ENCODE measurements at places on chromosomes 5 and 9.

DNA sequence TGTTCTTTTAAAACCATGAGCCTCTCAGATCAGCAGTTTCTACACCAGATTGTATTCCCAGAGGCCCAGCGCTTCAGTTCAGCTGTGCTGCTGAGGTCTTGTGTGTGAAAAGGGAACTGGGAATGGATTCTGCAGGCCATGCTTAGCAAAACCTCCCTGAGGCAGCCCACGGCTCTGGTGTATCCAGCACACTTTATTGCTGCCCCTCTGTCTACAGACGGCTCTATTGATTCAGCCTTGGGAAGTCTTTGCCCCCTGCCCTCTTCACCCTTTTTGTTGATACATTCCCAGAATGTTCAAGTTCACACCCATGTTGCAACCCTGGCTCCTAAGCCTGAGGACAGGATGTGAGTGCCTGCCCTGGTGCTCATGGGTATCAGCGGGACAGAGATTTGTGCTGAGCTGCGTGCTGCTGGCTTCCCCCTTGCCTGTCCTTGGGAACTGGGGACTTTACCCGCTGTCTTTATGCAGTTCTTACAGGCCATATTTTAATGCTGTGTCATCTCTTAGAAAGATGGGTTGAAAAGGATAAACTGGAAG, 37.3 kb downstream of the ARHGAP26 start:
- DNase-seq, result peak; percentile 72

DNA sequence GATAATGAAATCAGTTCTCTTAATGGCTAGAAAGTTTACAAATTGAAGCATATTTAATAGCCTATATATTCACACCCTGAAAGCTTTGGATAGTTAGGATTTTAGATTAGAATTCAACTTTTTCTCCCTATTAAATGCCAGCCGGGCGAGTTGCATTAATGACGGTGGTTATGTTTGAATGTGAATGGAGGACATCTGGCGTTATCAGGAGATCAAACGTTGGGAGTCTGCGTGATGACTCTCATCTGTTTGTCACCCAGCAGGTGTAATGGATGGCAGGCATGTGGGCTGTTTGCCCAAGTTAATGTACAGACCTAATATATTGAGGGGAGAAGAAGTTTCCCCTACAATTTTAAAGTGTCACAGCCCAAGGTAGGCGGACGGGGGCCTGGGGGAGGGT, 1227.7 kb upstream of the WWC1 start:
- DNase-seq, result no peak

DNA sequence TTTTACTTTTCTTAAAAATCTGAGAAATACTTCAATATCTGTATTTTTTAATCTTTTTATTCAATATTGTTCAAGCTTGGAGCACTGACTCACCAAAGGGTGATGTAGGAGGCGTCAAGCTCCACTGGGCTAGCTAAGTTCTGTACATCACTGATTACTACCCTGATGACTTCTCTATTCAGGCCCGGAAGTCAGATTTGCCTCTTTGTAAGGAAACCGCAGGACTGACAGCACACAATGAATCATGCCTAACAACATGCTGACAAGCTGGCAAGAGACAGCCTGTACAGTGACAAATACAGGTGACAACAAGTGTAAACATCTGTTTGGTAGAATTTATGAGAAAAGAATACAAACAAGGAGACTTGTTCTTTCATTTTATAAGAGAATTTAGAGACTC, 627.9 kb upstream of the RORB start:
- DNase-seq, result peak; percentile 78

DNA sequence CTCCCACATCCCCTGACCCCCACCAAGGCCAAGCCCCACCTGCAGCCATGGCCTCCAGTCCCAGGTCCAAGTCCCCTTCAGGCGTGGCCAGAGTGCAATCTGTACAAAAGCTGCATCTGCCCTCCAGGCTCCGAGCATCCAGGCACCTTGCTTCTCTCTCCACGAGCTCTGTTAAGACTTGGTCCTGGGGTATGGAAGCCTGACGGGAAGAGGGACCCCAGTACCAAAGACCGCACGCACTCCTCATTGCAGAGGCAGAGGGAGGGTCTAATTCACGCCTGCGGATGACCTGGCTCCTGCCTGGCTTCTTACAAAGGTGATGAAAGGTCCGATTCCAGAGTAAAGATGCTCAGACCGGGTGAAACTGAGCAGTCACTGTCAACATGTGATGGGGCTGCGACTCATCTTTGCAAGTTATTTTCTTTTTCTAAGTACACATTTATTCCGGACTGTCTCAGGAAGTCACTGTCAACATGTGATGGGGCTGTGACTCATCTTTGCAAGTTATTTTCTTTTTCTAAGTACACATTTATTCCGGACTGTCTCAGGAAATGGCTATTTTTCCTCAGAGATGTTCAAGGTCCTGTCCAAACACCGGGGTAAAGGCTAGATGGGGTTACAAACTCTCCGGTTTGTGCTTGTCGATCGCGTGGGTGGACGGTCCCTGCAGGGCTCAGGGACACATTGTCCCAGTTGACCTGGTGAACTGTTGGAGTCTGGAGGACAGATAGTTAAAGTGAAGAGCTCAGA, 252.0 kb upstream of the IRX4 start:
- no peak for DNase-seq

- no peak for DNase-seq
Observed at GRCh38 chr9:132008184-132008803, 71.4 kb downstream of the MED27 start.

DNA sequence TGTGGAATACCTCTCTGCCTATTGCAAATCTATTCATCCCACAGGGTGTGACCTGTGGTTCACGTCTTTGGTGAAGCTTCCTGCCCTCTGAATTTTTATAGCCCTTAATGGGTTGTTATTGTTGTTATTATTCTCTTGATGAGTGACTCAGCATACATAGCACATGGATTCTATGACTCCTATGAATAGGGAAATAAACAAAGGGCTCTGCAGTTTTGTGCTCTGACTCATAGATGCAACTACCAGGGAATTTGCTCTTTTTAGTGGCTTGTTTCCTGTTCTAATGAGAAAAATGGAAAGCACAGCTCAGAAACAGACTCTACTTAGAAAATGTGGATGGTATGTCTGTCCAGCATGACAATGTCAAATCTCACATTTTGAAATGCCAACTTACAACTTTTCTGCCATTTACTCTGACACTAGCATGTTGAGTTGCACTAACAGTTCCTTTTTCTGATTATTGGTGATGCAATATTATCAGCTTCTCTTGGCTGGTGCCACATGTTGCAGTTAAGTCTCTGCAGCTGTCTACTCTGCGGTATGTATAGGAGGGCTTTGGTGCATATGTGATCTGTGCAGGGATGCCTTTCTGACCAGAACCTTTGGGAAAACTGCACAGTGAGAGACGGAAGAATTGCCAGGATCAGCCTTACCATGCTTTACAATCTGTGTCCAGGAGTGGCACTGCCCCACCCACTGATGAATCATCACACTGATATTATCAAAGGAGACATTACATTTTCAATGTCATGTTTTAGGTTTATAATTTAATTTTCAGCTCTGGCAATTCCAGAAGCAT, 996.4 kb upstream of the WWC1 start:
- DNase-seq, result no peak

DNA sequence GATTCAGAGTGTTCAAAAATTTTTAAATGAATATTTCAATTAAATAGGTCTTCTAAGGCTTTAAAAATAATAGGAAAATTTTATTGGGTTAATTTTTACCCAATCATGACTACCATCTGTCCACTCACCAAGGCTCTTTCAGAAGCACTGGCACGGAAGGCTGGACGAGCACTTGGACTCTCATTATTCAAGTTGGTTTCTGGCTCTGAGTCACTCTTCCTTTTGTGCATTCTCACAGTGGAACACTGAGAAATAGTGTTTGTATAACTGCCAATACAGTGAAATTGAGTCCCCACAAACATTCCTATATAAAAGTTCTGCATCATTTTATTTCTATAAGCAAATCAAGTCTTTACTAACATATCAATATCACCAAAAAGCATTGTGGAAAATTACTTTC, 1149.0 kb downstream of the EFNA5 start:
- DNase-seq, result no peak

DNA sequence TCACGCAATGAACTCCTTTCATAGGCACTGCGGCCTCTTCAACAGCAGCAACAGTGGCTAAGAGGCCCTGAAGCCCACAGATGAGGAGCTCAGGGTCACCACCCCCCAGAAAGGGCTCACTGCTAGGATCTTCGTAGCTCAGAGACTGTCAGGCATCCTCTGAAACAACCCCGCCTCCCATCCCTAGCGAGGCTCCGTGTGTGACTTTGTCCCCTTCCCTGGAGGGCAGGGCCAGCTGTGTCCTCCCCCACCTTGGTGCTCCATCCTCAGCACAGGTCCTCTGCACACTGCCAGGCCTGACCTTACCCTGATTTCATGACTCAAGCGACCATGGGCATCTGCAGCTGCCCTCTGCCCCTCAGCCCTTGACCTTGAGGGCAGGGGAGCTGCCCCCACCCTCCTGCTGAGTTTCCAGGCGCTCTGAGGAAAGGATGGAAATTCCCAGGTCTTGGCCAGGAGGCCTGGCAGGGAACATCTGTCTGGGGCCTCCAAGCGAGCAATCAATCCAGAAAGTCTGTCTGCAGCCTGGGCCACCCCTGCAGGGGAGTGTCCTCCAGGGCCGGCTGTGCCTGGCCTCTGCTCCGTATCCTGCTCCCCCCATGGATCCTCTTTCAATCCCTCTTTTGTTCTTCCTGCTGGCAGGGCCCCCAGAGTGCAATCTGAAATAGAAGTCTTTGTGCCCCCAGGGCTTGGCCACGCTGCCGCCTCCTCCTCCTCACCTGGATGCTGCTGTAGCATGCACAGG, 6.8 kb upstream of the IRX4 start:
- no peak for DNase-seq

- peak; percentile 88 for DNase-seq
Observed at GRCh38 chr5:56190497-56190896, 42.6 kb downstream of the ANKRD55 start.

- DNase-seq, result no peak
Observed at GRCh38 chr9:93606187-93606586, 29.8 kb downstream of the PHF2 start.

DNA sequence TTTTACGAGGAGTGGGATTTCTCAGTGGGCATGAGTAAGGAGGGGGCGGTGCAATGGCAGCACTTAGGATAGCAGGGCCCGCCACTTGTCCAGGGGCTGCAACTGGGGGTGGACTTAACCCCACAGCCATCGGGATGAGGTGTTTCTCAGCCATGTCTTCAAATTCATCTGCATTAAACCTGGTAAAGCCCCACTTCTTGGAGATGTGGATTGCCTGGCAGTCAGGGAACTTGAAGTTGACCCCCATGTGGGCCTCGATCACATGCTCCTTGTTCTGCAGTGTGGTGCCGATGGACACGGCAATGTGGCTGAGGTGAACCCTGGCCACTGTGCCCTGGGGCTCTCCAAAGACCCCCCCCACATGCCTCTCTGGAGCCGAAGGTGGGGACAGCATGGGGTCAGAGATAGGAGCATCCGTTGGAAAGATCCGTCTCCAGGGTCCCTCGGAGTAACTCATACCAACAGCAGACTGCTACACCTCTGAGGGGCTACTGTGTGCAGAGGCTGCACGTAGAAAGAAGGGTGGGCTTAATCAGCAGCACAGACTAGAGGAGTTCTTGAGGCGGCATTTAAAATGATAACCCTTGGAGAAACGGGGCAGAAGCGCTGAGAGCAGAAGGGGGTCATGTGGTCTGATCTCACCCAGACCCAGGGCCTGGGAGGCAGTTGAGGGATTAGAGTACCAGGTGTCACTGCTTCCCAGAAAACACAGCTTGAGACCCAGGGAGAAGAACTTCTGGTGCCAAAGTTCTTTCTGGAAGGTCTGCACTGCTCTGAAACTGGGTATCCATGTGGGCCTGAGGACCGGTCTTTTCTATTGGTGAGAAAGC, 141.4 kb downstream of the MTX3 start:
- DNase-seq, result no peak

DNA sequence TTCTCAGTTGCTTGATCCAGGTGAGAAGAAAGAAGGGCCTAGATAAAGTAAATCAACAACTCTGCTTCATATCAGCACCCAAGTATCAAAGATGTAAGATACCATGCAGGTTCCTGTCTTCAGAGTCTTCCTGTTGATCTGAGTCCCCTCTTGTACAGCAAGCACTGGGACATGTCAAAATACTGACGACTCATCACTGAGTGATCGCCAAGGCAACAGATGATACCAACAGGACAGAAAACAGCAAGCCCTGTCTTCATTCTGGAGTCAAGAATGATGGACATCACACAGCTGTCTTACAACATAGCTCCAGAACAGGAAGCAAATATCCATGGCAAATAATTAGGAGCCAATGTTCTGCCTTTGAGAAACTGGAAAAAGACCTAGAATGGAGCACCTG, 83.7 kb downstream of the TARS1 start:
- DNase-seq, result no peak

- peak; percentile 14 for DNase-seq
Observed at GRCh38 chr9:112103405-112103804, 71.7 kb downstream of the SUSD1 start.

- no peak for DNase-seq
Observed at GRCh38 chr9:135061441-135061840, 26.0 kb upstream of the OLFM1 start.

- DNase-seq, result no peak
Observed at GRCh38 chr9:101925498-101925897, 187.1 kb upstream of the GRIN3A start.

DNA sequence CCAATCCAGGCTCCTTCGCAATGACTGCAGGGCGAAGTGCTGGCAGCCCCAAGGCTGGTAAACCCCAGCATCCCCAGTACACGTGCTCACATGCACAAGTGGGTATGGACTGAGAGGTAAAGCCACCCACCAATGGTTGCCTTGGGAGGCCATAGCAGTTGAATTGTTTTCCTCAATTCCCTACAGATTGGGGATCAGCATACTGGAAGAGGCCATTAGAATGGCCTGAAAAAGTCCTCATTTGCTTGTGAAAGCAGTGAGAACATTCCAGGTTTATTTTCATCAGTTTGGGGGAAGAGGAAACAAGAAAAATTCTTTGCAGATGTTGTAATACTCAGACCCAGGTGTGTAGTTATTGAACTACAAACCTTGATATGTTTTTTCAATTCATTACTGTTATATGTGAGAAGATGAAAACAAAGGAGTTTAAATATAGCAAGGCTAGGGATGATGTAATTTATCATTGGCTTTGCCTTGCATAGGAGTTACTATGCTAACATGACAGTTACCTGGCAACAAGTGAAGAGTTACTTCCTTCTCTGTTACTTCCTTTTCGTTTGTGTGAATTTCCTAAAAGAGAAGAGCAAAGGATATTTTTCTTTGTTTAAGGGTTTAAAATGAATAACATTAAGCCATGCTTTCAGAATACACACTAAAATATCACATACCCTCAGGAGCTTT, 36.4 kb downstream of the MTMR12 start:
- peak; percentile 47 for DNase-seq

GRCh38 chr5:57499262-57500050, 16.8 kb upstream of the ACTBL2 start:
- peak; percentile 10 for DNase-seq

All from inflammatory macrophage (primary cell).